CD14-positive monocyte (primary cell): ENCODE measurements at places on chromosomes 13 and 19.

DNA sequence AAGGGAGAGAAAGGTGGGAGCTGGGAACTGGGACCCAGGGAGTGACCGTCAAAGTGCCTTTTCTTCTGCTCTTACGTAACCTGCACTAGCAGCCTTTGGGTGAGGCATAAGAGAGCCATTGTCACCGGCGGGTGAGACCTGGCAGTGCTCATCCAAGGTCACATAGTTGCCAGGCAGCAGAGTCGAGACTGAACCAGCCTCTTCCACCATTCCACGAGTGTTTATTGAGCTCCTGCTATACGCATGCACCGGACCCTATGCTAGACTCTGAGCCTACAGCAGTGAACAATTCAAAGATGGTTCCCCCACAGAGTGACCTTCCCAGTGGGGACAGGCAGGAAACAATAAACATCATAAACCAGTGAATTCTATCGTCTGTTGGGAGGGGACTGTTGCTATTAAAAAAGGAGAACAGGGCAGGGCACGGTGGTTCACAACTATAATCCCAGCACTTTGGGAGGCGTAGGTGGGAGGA is 18.6 kb upstream of the STRN4 start:
- no peak for DNase-seq

DNA sequence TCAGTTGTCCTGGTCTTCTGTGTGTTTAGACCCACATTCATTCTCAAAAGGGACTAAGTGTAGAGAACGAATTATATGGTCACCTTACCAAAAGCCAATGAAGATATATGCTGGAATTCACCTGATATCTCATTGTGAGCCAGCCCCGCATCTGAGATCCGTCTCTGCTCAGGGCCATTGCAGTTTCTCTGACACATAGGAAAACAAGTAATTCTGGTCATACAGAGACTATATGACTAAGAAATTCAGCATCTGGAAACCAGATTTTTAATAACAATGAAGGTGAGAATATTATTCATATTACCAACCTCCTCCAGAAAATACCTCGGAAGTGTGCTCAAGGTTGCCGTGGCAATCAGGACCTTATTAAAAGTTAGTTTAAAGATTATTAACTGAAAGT is 278.6 kb upstream of the EDNRB start:
- DNase-seq: no peak

DNA sequence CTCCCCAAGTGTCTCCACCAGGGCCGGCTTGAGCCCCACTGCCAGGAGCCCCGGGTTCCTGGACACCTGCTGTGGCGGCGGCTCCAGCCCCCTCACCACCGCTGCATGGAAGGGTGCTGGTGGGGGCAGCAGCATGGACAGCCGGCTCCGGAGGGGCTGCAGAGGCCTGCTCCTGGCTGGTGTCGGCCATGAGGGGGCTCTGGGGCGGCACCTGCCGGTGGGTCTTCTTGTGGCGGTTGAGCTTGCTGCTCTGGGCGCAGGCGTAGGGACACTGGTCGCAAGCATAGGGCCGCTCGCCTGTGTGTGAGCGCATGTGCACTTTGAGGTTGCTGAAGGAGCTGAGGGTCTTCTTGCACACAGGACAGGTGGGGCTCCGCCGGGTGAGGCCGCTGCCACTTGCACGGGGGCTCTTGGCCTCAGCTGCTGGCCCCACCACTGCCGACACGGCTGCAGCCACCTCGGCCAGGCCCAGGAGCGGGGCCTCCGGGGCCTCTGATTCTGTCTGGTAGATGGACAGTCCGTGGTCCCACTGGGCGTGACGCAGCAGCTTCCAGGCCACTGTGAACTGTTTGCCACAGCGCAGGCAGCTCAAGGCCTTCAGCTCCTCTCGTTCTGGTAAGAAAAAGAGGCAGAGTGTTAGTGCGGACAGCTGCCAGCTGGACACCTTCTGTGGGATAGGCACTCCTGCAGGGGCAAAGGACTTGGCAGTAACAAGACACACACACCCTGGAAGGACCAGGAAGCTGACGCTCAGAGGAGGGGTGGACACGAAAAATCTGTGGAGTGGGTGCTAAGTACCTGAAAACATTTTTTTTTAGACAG is 4.1 kb downstream of the ZNF296 start:
- DNase-seq: no peak

GRCh38 chr13:52377898-52378297 is 28.1 kb downstream of the THSD1 start:
- DNase-seq: no peak

GRCh38 chr13:59674616-59675015 is 489.1 kb downstream of the DIAPH3 start:
- no peak for DNase-seq

GRCh38 chr19:38799104-38799503 is 10.1 kb downstream of the LGALS7B start:
- DNase-seq: no peak

- no peak for DNase-seq
These were observed 107.3 kb downstream of the AKAP11 start for GRCh38 chr13:42379241-42379640.
